Activated CD4-positive, alpha-beta T cell treated with anti-CD3 and anti-CD28 coated beads, Interleukin-2, amount 10 ng/mL, durations not matched to agents 24 days and 14 days (primary cell): ENCODE measurements at places on chromosomes 5 and 9. TPM values are rescaled to one million over a fixed set of nuclear protein-coding genes. Genes with fewer than 3 reads are reported as not detected.

C9 gene
- total RNA-seq = not detected in 2 replicates

PIP5KL1 gene
- 0.89 and 0.90 TPM in 2 replicates for total RNA-seq

PROB1 gene
- 8.4 and 9.2 TPM in 2 replicates for total RNA-seq

SPATA31E1 gene
- not detected in 2 replicates for total RNA-seq

DNA sequence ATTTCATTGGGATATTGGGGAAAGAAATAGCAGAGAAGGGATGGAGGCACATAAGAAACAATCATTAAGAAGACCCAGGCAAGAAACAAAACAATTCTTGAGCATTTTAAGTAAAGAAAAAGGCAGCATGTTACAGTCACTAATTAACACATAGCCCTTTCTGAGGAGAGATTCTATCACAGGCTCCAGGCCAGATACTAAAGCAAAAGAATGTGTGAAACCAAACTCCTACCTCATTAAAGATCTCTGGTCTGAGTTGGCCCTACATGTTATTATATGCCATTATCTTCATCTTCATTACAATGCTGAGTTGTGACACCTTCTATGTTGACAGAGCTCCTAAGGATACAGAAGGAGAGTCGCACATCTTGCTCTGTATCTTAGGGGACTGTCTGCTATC lies 37.5 kb downstream of the DAP start:
- H3K4me1 ChIP-seq = peaks cover 16% of the 10 kb centered on the region
- H3K4me3 ChIP-seq = no peak overlapping the region
- no peak for DNase-seq
- no peak overlapping the region for H3K27ac ChIP-seq
- peaks cover 25% of the 10 kb centered on the region for H3K36me3 ChIP-seq

DNA sequence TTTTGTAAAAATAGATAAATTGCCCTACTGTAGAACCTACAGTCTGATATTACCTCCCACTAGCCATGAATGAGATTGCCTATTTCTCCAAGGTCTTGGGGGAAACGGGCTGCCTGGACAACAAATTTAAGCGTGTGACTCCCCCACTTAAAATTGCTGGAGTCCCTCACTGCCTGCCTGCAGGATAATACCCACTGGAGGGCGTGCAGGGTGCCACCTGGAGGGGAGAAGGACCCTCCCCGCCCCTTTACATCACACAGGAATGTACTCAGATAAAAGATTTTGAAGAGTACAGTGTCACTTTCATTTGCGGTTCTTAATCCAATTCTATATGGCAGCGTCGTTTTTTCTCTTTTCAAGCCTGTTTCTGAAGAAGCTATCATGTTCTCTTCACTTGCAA lies 6.2 kb upstream of the TRIM7 start:
- no peak overlapping the region for H3K27ac ChIP-seq
- H3K4me3 ChIP-seq = no peak overlapping the region
- H3K27me3 ChIP-seq = peaks cover 14% of the 10 kb centered on the region
- peaks cover 22% of the 10 kb centered on the region for H3K4me1 ChIP-seq

GRCh38 chr5:67063791-67064190 lies 132.8 kb downstream of the CD180 start:
- H3K27ac ChIP-seq = no peak overlapping the region
- peaks cover 17% of the 10 kb centered on the region for H3K4me1 ChIP-seq
- no peaks in the 10 kb centered on the region for H3K27me3 ChIP-seq
- peaks cover 12% of the 10 kb centered on the region for H3K36me3 ChIP-seq
- H3K4me3 ChIP-seq = no peak overlapping the region

DNA sequence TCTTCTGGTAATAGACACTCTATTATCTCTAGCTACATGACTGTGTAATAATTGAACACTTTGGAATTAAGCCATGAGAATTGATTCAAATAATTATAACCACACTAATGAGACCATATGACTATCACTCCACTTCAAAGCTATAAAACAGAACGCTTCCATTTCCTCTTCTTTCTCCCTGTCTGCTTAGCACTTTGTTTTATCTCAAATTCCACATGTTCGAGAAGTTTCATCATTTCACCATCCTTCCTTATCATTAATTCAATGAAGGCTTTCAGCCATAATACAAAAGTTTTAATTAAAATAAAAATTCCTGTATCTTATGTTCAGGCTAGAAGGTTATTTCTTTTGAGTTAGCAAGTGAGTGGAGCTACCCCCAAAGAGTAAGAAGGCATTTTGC lies 7.4 kb upstream of the DCTN4 start:
- no peak for DNase-seq
- H3K27me3 ChIP-seq = no peaks in the 10 kb centered on the region
- H3K27ac ChIP-seq = no peak overlapping the region
- H3K36me3 ChIP-seq = peaks cover 5% of the 10 kb centered on the region
- peaks cover 12% of the 10 kb centered on the region for H3K4me1 ChIP-seq

DNA sequence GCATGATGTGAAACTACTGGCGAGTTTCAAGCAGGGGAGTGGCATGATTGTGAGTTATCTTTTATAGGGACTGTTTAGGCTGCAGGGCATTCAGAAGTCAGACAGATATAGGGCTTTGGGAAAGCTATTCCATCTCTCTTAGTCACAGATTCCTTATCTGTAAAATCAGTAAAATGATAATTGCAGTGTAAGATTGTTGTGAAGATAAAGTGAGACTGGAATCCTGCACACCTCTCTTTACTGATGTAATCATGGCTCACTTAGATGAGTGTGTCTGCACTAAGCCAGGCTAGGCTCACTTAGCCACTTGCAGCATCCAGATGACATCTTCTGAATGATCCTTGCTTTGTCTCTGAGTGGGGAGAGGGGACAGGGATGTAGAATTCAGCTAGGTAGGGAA lies 81.8 kb upstream of the MAMDC2 start:
- no peak overlapping the region for H3K27ac ChIP-seq
- H3K27me3 ChIP-seq = peaks cover 16% of the 10 kb centered on the region
- H3K36me3 ChIP-seq = no peaks in the 10 kb centered on the region
- H3K4me1 ChIP-seq = no peaks in the 10 kb centered on the region
- DNase-seq = no peak

DNA sequence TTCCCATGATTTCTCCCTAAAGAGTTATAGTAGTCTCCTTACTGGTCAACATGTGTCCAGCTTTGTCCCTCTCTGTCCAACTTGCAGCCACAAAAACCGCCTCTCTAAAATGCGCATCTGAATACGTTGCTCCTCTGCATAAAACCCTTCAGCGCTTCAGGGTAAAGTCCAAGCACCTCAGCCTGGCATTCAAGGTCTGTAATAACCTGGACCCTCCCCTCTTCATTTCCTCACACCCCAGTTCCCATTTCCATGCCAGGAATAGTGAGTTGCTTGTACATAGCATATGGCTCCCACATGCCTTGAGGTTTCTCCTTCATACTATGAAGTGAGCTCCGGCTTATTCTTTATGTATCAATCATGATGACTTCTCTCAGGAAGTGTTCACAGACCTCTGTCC lies 101.5 kb downstream of the OXCT1 start:
- H3K4me3 ChIP-seq = no peak overlapping the region
- H3K36me3 ChIP-seq = peaks cover 37% of the 10 kb centered on the region
- DNase-seq = no peak

DNA sequence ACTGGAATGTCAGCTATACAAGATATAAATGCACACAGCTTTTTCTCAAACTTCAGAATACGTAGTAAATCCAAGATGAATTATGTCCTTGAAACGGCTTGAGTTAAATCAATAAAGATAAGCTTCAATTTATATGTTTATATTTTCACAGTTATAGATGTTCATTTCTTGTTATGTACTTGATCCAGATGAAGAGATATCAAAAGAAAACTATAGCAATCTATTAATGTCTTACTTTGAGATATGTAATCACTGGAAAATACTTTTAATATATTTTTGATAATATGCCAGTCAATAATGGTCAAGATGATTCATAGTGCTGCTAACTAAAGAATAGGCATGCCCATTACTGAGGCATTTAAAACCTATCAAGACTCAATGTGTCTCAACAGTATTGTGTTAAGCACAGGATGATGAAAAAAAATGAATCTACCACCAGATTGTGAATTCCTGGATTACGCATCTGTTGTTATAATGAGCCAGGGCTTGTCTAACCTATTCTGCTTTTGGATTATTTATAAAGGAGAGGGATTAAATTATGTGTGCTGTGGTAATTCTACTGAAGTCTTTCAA lies 372.6 kb upstream of the PRR16 start:
- DNase-seq = no peak
- no peaks in the 10 kb centered on the region for H3K36me3 ChIP-seq
- no peak overlapping the region for H3K4me3 ChIP-seq
- peaks cover 7% of the 10 kb centered on the region for H3K4me1 ChIP-seq
